ENCODE measurements at places on chromosomes 3 and 15.

GRCh38 chr3:150275941-150276340 lies 132.2 kb upstream of the TSC22D2 start:
- no peak overlapping the region for H3K4me3 ChIP-seq
- H3K27me3 ChIP-seq, result peaks cover 35% of the 10 kb centered on the region
- H3K4me1 ChIP-seq, result no peaks in the 10 kb centered on the region
- no peaks in the 10 kb centered on the region for H3K36me3 ChIP-seq

DNA sequence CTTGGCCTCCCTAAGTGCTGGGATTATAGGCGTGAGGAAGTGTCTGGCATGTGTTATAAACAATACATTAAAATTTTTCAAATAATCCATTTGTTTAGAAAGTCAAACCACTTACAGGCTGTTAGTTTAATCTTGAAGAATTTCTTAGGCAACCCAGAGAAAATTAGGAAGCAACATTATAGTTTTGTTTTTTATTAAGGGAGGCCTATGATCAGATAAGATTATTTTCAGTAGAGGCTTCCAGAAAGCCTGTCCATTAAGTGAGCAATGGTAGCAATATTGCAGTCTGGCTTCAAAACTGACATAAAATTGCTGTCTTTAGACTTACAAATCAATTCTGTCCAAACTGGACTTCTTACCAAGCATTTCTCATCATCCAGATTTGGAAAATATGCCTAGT lies 49.6 kb downstream of the CD47 start:
- no peak overlapping the region for H3K4me3 ChIP-seq
- DNase-seq, result no peak
- no peak overlapping the region for H3K27ac ChIP-seq
- H3K4me1 ChIP-seq, result peaks cover 7% of the 10 kb centered on the region
- H3K36me3 ChIP-seq, result peaks cover 29% of the 10 kb centered on the region

GRCh38 chr3:17157713-17158112 lies 273.0 kb downstream of the PLCL2 start:
- H3K36me3 ChIP-seq, result peaks cover 44% of the 10 kb centered on the region
- peaks cover 47% of the 10 kb centered on the region for H3K4me1 ChIP-seq
- peak; percentile 2 for DNase-seq
- H3K27me3 ChIP-seq, result no peaks in the 10 kb centered on the region

GRCh38 chr3:191492601-191493000 lies 31.6 kb downstream of the PYDC2 start:
- no peaks in the 10 kb centered on the region for H3K27me3 ChIP-seq
- H3K36me3 ChIP-seq, result no peaks in the 10 kb centered on the region
- no peaks in the 10 kb centered on the region for H3K4me1 ChIP-seq
- DNase-seq, result no peak

DNA sequence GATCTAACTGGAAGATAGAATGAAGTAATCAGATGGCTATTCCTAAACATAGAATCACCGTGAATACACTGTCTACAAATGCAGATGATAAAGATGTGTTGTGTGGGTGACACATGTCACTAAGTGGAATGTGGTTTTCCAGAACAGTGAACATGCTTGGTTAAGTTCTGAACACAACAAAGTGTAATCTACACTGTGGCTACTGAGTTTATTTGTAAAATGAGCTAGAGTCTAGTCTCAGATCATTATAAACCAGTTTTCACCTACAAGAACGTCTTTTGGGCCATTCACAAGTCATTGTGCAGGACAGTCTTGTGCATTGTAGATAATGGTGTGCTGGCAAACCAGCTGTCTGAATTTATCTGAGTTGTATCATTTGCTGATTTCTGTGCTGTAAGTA lies 35.3 kb downstream of the OXNAD1 start:
- peak; percentile 38 for DNase-seq
- H3K4me3 ChIP-seq, result peak overlapping the region; percentile 78
- H3K27ac ChIP-seq, result peak overlapping the region; percentile 94
